ENCODE measurements at places on chromosomes 4 and X. TPM values are rescaled to one million over a fixed set of nuclear protein-coding genes. Genes with fewer than 3 reads are reported as not detected.

DNA sequence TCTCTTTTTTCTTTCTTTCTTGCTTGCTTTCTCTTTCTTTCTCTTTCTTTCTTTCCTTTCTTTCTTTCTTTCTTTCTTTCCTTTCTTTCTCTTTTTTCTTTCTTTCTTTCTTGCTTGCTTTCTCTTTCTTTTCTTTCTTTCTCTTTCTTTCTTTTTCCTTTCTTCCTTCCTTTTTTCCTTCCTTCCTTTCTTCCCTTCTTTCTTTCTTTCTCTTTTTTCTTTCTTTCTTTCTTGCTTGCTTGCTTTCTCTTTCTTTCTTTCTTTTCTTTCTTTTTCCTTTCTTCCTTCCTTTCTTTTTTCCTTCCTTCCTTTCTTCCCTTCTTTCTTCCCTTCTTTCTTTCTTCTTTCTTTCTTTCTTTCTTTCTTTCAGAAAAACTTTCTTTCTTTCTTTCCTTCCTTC lies 108.1 kb upstream of the SHOX start:
- H3K27ac ChIP-seq, result no peak overlapping the region
- H3K4me3 ChIP-seq, result no peak overlapping the region
- no peaks in the 10 kb centered on the region for H3K36me3 ChIP-seq
- no peaks in the 10 kb centered on the region for H3K4me1 ChIP-seq
- no peak for DNase-seq

GRCh38 chrX:45623266-45623665 lies 422.6 kb upstream of the DIPK2B start:
- no peak for DNase-seq
- H3K36me3 ChIP-seq, result no peaks in the 10 kb centered on the region
- no peak overlapping the region for H3K27ac ChIP-seq
- H3K4me3 ChIP-seq, result no peak overlapping the region
- no peaks in the 10 kb centered on the region for H3K4me1 ChIP-seq

GRCh38 chr4:147542229-147542990 lies 61.5 kb downstream of the EDNRA start:
- peaks cover 4% of the 10 kb centered on the region for H3K36me3 ChIP-seq
- H3K4me1 ChIP-seq, result peaks cover 4% of the 10 kb centered on the region

Gene MAGEC1
- not detected for total RNA-seq

Gene ESX1
- total RNA-seq, result not detected

Gene SPACA5
- not detected for total RNA-seq

DNA sequence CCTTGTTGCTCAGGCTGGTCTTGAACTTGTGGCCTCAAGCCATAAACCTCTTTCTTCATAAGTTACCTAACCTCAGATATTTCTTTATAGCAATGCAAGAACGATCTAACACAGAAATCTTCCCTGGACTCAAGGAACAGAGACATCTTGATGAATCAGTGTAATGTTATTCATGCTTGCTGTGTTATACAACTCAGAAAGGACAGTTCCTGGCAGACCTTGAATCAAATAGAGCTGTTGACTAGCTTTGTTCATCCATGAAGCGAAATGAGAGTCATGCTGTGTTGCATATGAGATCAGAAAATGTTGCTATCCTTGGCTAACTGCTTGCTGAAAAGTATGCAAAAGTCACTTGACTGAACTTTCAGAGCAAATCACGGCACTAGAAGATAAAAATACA lies 72.6 kb upstream of the ARHGAP24 start:
- H3K36me3 ChIP-seq, result no peaks in the 10 kb centered on the region
- no peak overlapping the region for H3K27ac ChIP-seq
- no peaks in the 10 kb centered on the region for H3K4me1 ChIP-seq
- DNase-seq, result no peak
- H3K27me3 ChIP-seq, result no peaks in the 10 kb centered on the region

GRCh38 chr4:14729282-14730000 lies 272.8 kb upstream of the CPEB2 start:
- no peak overlapping the region for H3K27ac ChIP-seq
- no peak for DNase-seq
- H3K36me3 ChIP-seq, result no peaks in the 10 kb centered on the region
- H3K4me1 ChIP-seq, result no peaks in the 10 kb centered on the region

GRCh38 chr4:146095091-146095690 lies 80.3 kb upstream of the LSM6 start:
- H3K27me3 ChIP-seq, result peaks cover 4% of the 10 kb centered on the region
- no peaks in the 10 kb centered on the region for H3K36me3 ChIP-seq
- H3K27ac ChIP-seq, result no peak overlapping the region
- H3K4me1 ChIP-seq, result no peaks in the 10 kb centered on the region
- DNase-seq, result no peak
- no peak overlapping the region for H3K4me3 ChIP-seq

GRCh38 chr4:157291071-157291470 lies 70.5 kb downstream of the GRIA2 start:
- no peaks in the 10 kb centered on the region for H3K27me3 ChIP-seq
- H3K36me3 ChIP-seq, result no peaks in the 10 kb centered on the region
- no peak for DNase-seq

Gene AGTR2
- not detected for total RNA-seq

Gene ATP1B4
- not detected for total RNA-seq

GRCh38 chr4:88793475-88793874 lies 95.8 kb upstream of the NAP1L5 start:
- peaks cover 3% of the 10 kb centered on the region for H3K36me3 ChIP-seq
- no peak overlapping the region for H3K27ac ChIP-seq
- H3K4me1 ChIP-seq, result peaks cover 11% of the 10 kb centered on the region
- H3K27me3 ChIP-seq, result no peaks in the 10 kb centered on the region

GRCh38 chr4:37674439-37674838 lies 11.7 kb downstream of the RELL1 start:
- no peak overlapping the region for H3K4me3 ChIP-seq
- H3K4me1 ChIP-seq, result peaks cover 51% of the 10 kb centered on the region
- peaks cover 4% of the 10 kb centered on the region for H3K36me3 ChIP-seq
- no peaks in the 10 kb centered on the region for H3K27me3 ChIP-seq

- H3K4me1 ChIP-seq, result no peaks in the 10 kb centered on the region
- H3K4me3 ChIP-seq, result no peak overlapping the region
- H3K27ac ChIP-seq, result no peak overlapping the region
- no peaks in the 10 kb centered on the region for H3K36me3 ChIP-seq
These were observed 30.6 kb upstream of the IL9R start for GRCh38 chrX:155966876-155967275.

DNA sequence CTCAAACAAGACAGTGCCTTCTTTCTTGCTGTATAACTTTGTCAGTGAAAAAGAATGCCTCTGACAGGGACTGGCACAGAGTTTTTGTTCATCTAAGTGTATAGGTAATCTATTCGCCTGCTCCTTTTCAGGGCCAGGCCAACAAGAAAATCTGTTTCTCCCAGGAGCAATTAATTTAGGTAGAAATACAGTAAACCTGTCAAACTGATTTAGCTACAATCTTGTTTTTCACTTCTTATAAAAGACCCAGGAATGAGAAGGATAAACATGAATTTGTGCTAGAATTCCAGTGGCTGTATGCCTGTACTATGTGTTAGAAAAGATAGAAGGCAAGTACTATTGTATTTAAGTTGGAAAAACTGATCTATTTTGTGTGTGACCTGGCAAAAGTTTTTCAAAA lies 6.1 kb downstream of the TMA16 start:
- no peak overlapping the region for H3K27ac ChIP-seq
- DNase-seq, result no peak
- H3K4me3 ChIP-seq, result no peak overlapping the region
- no peaks in the 10 kb centered on the region for H3K27me3 ChIP-seq

DNA sequence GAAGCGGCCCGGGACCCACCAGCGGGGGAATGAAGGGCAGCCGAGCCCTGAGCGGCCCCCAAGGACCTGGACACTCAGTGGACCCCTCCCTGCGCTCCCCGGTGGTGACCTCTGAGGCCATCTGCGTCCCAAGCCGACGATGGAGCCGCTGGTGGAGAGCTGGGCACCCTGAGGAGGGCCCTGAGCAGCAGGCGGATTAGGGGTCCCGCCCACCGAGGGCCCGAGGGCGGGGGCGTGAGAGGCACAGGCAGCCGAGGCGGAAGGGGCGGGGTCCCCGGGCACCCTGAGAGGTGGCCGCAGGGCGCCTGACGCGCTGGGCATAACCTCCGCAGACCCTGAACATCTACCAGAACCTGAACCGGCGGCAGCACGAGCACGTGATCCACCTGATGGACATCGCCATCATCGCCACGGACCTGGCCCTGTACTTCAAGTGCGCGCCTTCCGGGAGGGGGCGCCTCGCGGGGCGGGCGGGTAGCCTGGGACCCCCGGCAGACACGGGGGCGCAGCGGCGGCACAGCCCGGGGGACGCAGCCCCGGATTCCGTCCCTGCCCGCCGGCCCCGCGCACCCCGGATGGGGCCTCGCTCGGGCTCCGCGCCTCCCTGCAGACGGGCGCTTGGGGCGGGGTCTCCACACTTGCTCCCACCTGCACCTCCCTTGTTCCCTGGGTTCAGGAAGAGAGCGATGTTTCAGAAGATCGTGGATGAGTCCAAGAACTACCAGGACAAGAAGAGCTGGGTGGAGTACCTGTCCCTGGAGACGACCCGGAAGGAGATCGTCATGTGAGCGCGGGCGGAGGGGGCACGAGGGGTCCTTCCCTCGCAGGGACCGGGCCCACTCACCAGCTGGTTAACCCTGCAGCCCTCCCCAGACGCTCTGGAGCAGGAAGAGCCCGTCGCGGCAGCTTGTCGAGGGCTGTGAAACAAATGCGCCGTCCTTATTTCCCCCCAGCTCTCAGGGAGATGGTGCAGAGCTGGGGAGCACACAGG lies 10.3 kb downstream of the ATP5ME start:
- peak; percentile 65 for DNase-seq
- H3K4me3 ChIP-seq, result peak overlapping the region; percentile 89
- H3K27me3 ChIP-seq, result no peaks in the 10 kb centered on the region
- peaks cover 3% of the 10 kb centered on the region for H3K36me3 ChIP-seq

DNA sequence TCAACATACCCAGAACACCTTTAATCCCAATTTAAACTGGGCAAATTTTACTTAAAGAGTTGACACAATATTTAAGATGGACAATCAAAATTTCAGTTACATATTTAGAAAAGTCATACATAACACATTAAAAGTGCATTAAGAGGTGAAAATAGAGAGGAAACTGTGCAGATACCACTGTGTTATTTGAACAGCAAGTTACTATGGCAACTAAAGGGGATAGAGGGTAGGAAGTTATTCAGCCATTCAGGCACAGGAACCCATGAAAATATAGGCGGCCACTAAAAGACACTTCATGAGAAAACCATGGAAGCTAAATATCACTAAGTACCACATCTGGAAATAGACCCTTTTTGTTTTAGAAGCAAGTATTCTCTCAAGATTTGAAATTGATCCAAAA lies 75.1 kb downstream of the PDGFC start:
- H3K27me3 ChIP-seq, result no peaks in the 10 kb centered on the region
- no peak overlapping the region for H3K4me3 ChIP-seq
- DNase-seq, result no peak
- H3K36me3 ChIP-seq, result no peaks in the 10 kb centered on the region
- H3K27ac ChIP-seq, result no peak overlapping the region
- H3K4me1 ChIP-seq, result no peaks in the 10 kb centered on the region

GRCh38 chrX:38318196-38318595 lies 9.1 kb downstream of the RPGR start:
- DNase-seq, result no peak
- no peaks in the 10 kb centered on the region for H3K27me3 ChIP-seq
- H3K4me1 ChIP-seq, result peaks cover 2% of the 10 kb centered on the region
- no peak overlapping the region for H3K27ac ChIP-seq

GRCh38 chr4:64784125-64784524 lies 374.9 kb upstream of the TECRL start:
- H3K27me3 ChIP-seq, result no peaks in the 10 kb centered on the region
- H3K4me1 ChIP-seq, result no peaks in the 10 kb centered on the region
- H3K36me3 ChIP-seq, result no peaks in the 10 kb centered on the region
- H3K27ac ChIP-seq, result no peak overlapping the region
- DNase-seq, result no peak
